ENCODE measurements at places on chromosomes 4 and X. TPM values are rescaled to one million over a fixed set of nuclear protein-coding genes. Genes with fewer than 3 reads are reported as not detected.

PLAC8 gene
- total RNA-seq: 2.4 TPM

NEK1 gene
- 21.2 TPM for total RNA-seq

- DNase-seq: no peak
These were observed 357 bp upstream of the ETNPPL start for GRCh38 chr4:108763226-108763593.

GRCh38 chrX:151510203-151510602, 53.3 kb upstream of the PASD1 start:
- DNase-seq: no peak

SSX2B gene
- not detected for total RNA-seq

GRCh38 chr4:128600410-128600809, 209.1 kb upstream of the JADE1 start:
- peak; percentile 45 for DNase-seq

DNA sequence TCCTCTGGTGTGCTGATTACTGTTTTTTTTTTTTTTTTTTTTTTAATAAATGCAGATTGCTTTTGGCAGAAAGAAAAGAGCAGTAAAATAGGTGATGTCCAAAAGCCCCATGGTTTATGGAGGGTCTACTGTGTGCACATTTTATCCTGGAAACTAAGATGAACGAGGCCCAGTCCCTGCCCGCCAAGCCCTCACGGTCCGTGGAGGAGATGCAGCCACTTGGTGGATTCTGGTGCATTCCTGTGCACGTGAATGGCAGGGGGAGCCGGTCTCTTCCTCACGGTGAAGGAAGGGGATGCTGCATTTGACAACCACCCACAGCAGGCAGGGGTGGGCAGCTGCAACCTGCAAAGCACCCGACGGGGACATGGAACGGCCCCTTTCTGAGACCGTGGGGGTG, 100.2 kb upstream of the AFAP1 start:
- DNase-seq: no peak

Data from ovary (tissue), 10 donors.